ENCODE measurements at places on chromosomes 7 and 10.

DNA sequence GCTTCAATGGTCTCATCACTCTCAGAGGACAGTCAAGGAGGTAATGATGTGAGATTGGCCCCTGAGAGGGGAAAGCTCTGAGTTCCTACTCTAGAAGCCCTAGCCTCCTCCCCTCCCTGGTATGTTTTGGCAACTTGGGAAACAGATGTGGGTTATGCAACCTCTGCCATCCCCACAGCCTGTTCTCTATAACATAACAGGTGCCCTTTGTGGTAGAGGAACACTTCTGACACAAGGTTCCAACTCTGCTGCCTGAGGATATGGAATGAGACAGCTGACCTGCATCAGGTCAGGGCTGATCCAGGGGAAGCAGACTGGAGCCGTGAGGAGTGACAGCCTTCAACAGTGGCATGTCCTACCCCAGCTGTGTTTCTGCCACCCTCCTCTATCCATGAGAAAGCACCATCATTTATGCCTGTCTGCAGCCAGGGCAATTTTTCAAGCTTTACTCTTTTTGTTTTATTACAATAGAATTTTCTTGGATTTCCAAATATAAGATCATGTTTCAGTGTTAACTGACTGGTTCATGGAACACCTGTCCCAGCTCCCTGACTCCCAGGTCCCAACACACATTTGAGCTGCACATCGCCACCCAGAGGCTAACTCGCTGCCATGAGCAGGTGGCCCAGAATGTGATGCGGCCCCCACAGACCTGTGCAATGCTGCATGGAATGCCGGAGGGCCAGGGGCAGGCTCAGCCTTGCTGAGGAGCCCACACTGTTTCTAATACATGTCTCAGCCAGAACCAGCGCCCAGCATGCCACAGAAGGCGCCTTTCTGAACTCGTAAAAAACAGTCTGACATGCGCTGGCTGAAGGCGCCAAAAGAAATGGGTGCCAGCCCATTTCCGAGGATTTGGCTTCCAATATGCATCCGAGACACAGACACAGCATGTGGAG lies 124.8 kb upstream of the CHST15 start:
- no peak for DNase-seq

DNA sequence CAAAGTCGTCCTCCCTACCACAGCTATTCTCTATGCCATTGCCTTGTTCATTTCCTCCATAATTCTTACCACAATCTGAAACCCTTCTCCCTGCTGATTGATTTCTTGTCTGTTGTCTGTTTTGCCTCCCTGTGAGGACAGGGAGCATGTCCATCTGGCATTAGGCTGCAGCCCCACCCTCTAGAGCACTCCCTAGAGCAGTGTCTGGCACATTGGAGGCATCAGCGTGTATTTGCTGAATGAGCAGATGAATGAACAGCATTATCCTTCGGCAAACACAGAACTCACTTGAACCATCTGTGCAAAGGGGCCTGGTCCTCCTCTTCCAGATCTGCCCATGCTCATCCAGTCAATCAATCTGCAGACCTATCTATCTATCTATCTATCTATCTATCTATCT lies 5.1 kb upstream of the DMBT1 start:
- no peak for DNase-seq

DNA sequence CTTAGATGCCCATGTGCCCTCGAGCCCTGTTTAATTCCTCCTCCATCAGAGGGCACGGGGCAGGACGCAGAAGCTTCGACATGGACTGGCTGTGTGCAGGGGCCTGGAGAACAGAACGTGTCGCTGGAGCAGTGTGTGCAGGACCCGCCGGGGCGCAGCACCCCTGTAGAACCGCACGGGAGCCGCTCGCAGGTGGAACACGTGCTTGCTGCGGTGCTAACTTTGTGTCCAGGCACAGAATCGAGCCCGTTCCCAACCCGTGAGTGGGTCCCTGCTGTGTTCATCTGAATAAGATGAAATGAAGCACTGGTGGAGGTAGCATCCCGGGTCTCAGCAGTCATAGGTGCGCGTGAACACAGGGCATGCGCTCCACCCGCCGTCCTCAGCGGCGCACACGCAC lies 116.9 kb downstream of the WDR37 start:
- DNase-seq = no peak

GRCh38 chr10:43230101-43230908 lies 36.6 kb downstream of the RASGEF1A start:
- no peak for DNase-seq

DNA sequence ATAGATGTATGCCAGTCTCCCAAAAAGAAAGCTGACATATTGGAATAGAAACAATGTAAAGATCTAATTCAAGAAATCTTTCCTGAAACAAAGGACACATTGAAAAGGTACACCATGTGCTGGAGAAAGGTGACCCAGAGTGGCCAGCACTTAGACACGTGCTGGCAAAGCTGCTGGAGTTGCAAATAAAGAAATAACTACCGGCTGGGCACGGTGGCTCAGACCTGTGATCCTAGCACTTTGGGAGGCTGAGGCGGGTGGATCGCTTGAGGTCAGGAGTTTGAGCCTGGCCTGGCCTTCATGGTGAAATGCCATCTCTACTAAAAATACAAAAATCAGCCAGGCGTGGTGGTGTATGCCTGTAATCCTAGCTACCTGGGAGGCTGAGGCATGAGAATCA lies 35.9 kb downstream of the PKD1L1 start:
- no peak for DNase-seq

- DNase-seq = no peak
These were observed 29.2 kb downstream of the COA1 start for GRCh38 chr7:43700059-43700501.

DNA sequence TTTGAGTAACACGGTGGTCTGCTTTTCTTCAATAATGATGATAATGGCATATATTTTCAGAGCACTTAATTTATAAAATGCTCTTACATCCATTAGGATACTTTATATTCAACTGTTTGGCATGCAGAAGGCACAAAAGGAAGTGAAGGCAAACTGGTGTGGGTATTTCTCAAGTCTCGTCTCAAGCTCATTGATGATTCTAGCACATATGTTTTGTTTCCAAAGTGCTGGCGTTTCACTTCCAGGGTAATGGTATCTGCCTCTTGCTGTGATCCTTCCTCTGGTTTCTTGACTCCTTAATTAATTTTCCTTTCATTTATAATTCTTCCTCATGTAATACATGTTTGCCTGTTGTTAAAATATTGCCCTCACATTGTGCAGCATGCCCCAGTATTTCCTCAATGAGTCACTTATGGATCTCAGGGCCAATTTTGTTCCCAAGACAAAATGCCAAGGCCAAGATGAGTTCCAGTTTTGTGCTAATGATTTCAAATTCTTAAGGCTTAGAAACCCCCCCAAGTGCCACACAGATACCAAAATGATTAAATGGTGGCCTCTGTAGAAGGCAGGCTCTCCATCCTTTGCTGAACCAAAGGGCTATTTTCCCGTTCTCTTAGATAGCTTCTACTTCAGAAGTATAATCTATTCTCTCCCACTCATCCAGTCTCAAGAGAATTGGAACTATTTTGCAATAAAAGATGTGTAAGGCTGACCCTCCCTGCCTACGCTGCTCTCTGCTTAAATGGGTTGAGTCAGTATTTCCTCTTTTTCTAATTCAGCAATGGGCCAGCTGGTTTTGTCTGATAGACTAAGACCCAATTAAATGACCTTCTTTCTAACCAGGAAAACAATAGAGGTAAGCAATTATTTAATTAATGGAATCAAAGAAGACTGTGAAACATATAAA lies 171.2 kb downstream of the ZNF365 start:
- DNase-seq = no peak

GRCh38 chr10:32927750-32928149 lies 30.3 kb downstream of the ITGB1 start:
- no peak for DNase-seq

GRCh38 chr7:103989785-103990767 lies 618 bp upstream of the RELN start:
- DNase-seq = no peak

DNA sequence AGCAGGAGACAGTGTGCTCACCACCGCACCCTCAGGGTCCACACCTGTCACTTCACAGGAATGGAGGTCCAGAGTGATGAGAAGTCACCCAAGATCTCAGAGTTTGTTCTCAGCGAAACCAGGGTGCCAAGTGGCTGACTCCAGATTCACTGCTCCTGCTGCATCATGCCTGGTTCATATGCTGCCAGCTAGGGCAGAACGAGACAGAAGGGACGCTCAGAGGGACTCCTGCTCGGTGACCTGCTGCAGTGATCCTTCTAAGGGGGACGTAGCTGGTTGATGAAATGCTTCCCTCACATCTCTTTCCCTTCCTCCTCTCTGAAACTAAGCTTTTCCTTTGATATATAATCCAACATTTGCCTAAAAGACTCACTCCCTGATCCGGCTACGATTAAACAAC lies 248.5 kb downstream of the SFMBT2 start:
- no peak for DNase-seq

DNA sequence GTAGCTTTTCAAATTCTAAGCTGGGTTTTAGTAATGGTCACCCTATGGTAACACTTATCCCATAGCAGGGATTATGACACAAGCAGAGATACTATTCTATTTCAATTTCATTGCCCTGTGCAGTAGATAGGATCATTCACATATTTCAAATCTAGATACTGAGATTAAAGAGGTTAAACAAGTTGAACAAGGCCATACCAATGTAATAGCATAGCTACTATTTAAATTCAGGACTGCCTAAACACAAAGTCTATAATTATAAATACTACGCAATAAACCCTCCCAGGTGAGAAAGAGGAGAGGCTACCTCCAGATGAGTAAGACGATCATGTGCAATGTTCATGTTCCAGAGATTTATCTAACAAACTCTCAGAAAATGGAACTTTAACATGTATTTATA lies 1.1 kb downstream of the LIPM start:
- no peak for DNase-seq

- no peak for DNase-seq
These were observed 906 bp downstream of the DKK1 start for GRCh38 chr10:52314822-52315552.

DNA sequence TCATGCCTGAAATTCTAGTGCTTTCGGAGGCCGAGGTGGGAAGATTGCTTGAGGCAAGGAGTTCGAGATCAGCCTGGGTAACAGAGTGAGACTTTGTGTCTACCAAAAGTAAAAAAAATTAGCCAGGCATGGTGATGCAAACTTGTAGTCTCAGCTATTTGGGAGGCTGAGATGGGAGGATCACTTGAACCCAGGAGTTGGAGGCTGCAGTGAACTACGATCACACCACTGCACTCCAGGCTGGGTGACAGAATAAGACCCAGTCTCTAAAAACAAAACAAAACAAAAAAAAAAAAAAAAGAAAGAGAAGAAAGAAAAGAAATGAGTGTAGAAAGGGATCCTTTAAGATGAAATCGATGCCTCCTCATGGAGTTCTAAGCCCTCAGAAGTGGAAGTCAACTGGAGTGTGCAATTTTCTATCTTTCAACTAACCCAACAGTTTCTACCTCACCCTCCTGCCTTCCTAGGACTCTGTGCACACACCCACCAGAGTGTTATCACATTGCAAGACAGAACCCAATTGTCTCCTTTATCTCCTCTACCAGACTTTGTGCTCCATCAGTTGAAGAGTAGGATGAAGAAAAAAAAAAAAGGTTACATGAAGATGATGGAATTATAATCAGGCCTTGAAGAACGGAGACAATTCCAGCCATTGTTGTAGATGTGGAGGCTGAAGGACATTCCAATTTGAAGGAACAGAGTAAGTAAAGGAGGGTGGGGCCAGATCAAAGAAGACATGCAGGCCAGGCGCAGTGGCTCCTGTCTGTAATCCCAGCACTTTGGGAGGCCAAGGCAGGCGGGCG lies 26.9 kb downstream of the NYAP1 start:
- no peak for DNase-seq
